Effector CD4-positive, alpha-beta T cell (primary cell): ENCODE measurements at places on chromosomes 7 and 10.
A peak's percentile ranks its signal among the peaks of the same experiment; 100 is the strongest.

DNA sequence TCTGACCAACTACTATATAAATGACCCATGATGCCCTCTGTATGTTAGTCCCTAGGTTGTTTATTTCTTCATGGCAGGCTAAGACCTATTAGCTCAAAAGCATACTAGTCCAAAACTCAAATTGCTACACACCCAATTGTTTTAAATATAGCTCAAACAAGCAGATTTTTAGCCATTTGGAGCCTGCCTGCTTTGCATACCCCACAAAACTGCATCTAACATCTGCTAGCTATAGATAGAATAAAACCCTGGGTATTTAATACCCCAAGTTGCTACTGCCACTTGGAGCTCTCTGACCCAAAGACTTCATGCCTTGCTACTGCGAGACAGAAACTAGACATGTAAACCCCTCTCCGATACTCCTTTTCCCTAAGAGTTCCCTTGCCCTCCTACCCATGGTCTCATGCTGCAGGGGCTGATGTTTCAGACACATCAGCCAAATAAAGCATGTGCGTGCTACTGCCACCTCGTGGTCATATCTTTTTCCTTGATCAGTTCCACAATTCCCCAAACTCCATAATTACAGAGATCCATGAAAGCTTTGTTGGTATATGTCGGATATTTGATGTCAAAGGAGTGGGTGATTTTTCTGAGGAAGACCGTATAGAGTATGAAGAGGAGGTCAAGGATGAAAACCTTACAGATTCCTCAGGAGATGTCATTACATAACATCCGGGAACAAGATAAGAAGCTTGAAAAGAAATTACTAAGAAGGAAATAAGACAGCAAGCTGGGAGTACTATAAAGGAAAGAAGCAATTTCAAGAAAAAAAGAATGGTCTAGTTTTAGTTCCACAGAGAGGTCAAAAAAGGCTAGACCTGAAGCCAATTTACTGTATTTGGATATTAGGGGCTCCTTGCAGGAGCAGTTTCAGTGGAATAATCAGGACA lies 386.6 kb downstream of the SH2D4B start:
- no peak for DNase-seq

DNA sequence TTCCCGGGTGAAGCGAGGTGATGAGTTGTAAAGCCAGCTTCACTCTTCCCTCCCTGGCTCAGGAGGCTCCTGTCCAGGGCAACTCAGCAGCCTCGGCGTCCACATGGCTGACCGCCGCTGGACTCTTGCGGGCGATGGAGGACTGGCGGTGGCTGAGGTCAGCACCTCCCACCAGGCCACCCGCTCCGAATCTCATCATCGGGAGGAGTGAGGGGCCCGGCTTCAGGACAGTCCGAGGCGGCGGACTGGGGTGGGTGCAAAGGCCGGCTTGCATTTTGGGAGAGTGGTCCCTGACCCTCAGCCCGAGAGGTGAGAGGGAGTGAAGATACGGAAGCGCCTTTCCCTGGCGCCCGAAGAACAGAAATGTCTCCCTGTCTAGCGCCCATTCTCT lies 759 bp downstream of the DNAJB12 start:
- no peak for DNase-seq

- no peak for DNase-seq
These were observed 48.5 kb upstream of the BTBD16 start for GRCh38 chr10:122222638-122223037.

- DNase-seq: no peak
These were observed 395.0 kb downstream of the ZWINT start for GRCh38 chr10:55966101-55966500.

DNA sequence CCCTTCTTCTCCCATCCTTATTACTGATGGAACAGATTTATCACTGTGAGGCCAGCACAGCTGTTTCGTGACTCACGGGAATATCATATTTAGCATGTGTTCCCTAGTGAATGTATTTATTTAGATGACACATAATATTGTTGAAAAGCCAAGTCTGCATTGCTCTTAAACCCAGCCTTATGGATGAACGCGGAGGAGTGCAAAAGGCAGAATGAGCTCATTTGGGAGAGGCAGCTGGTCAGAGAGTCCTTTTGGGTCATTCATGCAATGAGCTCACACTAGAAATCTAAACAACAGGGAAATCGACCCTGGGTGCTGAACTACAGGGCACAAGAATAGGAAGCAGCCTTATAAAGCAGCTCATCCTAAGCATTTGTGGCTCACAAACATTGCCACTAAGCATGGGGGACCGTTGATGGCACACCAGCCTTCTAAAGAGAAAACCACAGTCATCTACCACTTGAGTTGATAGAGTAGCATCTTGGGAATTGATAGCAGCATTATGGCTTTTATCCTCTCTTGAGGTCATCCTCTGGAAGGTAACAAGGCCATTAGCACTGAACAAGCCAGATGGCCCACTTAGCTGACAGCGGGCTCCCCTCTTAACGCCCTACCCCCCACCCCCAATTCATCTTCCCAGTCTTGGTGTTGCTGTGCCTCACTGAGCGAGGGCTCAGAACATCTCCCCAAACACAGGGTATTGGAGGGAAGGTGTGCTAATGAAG lies 32.9 kb upstream of the SDK1 start:
- DNase-seq: no peak

GRCh38 chr10:73859428-73859783 lies 14.9 kb downstream of the CAMK2G start:
- peak; percentile 11 for DNase-seq

- no peak for DNase-seq
These were observed 179.1 kb downstream of the RPS24 start for GRCh38 chr10:78212786-78213175.

DNA sequence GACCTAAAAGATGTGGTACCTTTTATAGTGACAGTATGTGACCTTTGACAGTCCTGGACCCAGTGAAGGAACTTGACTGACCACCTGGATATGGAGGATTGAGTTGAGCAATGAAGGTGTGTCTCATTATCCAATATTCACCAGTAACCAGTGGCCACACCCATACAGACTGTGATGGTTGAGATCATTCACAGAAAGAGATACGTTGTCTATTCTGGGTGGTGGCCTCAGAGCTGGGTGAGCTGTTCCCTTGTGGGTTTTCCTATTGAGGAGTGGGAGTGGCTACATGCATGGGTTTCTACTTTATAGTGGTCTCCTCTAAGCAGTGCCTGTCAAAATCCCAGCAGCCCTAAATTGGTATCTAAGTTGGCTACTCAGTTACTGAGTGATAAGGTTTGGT lies 507.4 kb downstream of the SORCS3 start:
- DNase-seq: no peak

DNA sequence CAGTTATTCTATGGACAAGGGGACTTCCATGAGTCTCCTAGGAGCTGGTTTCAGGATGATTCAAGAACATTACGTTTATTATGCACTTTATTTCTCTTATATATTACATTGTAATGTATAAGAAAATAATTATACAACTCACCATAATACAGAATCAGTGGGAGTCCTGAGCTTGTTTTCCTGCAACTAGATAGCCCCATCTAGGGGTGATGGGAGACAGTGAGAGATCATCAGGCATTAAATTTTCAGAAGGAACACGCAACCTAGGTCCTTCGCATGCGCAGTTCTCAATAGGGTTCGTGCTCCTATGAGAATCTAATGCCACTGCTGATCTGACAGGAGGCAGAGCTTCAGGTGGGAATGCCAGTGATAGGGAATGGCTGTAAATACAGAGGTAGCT lies 137.9 kb downstream of the ANKRD30A start:
- no peak for DNase-seq

- no peak for DNase-seq
These were observed 169.3 kb upstream of the LRRN3 start for GRCh38 chr7:110921595-110922151.

DNA sequence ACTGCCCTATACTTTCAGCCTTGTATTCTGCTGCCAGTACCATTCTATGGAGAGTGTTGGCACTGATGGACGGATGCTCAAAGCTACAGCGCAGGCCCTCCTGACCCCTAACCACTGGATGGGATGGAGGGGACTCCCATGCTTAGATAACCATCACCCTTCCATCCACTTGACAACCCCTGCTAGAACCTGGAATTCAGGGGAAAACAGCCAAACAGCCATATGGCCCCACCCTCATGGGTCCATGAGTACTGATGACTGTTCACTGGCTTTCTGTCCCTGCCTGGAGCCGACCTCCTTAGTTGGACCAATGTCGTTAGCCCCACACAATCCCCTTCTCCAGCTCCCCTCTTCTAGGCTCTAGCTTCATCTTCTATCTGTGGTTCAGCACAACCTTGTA lies 16.2 kb downstream of the DUSP5 start:
- no peak for DNase-seq

DNA sequence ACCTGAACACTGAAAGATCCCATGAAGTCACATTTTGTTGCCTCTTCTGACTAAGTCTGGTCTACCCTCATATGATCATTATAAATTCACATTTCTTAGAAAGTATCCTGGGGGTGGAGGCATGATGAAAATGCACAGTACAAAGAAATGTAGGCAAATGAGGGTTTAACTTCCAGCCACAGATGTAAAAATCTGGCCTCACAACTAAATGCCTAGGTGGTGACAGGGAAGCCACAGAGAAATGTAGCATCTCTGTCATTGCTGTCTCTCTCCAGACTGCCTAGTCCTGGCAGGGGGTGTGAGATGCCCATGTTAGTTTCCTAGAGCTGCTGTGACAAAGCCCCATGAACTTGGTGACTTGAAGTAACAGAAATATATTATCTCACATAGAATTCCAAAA lies 395.9 kb downstream of the SORCS3 start:
- DNase-seq: no peak

GRCh38 chr7:140080919-140081318 lies 18.2 kb upstream of the PARP12 start:
- no peak for DNase-seq
